ENCODE measurements at places on chromosomes 5 and 9.
A peak's percentile ranks its signal among the peaks of the same experiment; 100 is the strongest.

GRCh38 chr5:65481635-65482295 is at the start of gene ADAMTS6:
TSS of gene ADAMTS6 (minus strand) at chr5:65481920. CDS start at chr5:65473673, 8,247 bp downstream.
- DNase-seq, result peak; percentile 85

- no peak for DNase-seq
Measured at GRCh38 chr9:71692337-71692736, 76.0 kb downstream of the CEMIP2 start.

DNA sequence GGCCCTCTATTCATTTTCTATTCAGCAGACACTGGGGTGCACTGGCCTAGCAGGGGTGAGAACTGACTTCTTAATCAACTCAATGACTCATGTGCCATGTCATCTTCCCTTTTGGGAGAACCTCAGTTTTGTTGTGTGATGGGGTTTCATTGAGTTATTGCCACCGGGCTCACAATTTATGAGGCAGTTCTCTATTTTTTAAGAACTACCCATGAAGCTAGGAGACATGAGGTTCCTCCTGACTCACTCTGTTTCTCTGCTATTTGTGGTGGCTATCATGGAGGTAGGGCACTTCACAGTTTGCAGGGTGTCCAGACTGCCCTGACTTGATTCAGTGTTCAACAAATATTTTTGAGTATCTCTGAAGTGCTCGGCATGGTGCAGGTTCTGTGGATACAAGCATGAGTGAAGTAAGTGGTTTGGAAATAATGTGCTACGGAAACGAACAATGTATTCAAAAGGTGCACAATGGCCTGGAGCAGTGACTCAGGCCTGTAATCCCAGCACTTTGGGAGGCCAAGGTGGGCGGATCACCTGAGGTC is 39.3 kb downstream of the SPARC start:
- DNase-seq, result peak; percentile 18

DNA sequence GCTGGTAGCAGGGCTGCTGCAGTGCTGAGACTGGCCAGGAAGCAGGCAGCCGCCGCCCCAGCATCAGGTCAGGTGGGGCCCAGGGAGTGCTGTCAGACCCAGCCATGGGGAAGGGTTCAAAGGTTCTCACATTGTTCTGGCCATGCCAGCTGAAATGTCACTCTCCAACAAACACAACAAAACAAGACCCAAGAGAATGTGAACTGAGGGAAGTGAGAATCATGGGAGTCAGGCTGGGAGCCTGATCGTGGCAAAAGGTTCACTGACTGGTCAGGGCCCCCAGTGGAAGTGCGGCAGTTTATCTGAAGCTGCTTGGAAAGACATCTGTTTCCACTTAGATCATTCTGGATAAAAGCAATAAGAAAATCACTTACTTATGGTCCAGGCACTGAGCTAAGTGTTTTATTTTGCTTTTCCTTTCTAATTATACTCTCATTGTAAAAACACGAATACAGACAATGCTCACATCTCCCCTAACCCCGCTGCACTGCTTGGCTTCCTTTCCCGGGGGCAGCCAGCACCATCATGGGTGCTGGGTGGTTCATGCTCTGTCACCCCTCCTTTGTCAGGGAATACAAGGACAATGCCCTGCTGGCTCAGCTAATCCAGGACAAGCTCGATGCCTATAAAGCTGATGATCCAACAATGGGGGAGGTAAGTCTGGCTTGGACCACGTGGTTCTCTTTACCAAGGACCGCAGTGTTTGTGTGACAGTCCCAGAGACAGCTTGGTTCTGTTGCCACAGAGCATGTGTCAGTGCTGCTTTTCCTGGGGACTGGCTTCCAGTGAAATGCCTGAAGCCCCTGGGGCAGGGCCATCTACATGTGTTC is 41.9 kb upstream of the CFAP157 start:
- no peak for DNase-seq

DNA sequence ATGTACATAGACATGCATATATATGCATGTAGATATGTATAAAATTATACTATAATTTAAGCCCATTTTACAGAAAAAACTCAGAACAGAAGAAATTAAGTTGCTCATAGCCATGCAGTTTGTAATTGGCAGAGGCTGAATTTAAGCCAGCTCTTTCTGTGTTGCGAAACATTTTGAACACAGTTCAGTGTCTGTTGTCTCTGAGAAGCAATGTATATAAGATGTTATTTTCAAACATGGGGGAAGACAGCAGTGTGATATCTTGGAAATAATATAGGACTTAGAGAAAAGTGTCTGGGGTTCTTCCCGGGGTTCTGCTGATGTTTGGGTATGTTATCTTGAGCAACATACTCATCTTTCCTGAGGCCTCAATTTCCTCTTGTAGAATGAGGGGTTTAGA is 37.6 kb downstream of the SVEP1 start:
- no peak for DNase-seq

DNA sequence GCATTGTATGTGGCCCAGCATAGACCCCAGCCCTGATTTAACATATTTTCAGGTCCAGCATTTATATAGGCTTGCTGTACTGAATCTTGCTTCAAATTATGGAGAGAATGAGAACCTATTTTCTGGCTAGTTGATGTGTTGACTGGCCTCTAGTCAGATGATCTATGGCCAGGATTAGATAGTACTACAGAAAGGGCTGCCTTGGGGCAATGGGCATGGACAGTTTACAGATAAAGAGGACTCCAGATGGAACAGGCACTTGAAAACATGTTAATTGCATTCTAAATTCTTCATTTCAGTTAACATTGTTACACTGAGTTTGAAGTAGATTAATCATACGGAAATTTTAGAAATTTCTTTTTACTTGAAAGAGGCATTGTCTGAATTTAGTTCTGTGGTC is 61.5 kb downstream of the RAB14 start:
- DNase-seq, result no peak

DNA sequence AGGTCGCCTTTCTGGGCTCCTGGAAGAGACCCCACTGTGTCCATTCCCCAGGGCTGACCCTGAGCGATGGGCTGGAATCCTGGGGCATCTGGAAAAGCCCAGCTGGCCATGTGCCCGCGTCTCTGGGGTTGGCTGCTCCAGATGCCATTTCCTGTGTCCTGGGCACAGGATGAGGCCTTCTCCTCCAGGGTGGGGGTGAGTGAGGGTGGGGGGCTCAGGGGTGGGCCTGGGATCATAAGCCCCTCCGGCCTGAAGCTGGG is 30.7 kb downstream of the PAEP start:
- DNase-seq, result no peak

DNA sequence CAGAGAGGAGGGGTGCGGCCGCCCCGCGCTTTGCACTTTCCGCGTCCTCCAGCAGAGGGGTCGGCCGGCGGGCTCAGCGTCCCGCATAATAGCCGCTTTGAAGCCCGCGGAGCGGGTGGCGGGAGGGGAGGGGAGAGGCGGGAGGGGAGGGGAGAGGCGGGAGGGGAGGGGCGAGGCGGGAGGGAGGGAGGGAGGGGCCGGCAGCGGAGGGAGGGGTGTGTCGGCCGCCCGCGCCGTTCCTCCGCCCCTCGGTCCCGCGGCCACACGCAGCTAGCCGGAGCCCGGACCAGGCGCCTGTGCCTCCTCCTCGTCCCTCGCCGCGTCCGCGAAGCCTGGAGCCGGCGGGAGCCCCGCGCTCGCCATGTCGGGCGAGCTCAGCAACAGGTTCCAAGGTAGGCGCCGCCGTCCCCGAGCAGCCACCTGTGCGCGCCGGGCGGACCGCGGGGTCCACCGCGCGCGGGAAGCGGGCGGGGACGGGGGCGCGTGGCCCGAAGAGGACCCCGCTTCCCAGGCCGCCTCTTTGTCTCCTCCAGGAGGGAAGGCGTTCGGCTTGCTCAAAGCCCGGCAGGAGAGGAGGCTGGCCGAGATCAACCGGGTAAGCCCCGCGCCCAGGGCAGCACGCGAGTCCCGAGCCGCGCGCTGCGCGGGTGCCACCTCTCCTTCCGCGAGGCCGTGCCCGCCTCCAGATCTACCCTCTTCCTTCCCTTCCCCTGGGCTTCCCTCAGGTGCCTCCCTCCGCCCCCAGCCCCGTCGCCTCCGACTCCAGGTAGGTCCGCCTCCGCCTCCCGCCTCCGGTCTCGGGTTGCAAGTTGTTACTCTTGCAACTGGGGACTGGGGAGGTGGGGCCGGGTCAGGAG is at the start of gene AIF1L:
Gene AIF1L, plus strand, starts transcription at position 263 of the 857 bp plus-strand sequence. Its CDS starts 99 bp downstream, at position 362.
- peak; percentile 19 for DNase-seq

DNA sequence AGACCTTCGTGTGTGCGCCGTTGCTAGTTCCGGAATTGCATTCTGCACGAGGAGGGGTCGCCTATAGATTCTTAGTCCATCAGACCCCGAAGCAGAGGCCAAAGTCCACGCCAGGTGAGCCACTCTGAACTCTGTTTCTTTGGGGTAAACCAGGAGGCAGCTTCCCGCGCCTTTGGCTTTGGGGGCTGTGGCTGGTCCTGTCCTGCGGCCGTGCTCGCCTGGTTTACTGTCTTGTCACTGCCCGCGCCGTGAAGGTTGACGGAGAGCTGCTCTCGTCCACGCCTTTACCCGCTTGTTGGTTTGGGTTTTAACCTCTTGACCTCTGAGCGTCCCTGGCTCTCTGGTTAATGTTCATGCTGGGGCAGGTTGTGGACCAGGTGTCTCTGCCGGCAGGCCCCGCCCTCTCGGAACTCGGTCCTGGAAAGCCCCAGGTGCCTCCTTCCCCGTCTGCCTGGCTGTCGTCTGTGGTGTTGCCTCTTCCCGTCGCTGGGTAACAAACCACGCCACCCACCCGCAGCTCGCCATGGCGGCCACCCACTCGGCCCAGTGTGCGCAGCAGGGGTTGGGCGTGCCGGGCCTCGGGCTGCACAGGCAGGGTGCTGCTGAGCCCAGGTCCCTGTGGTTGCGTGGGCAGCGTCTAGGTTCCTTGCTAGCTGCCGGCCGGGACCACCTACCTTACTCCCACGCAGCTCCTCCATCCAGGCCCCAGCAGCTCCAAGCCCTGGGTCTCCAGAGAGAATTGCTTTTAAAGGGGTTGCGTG is 44.6 kb upstream of the CACNA1B start:
- DNase-seq, result no peak

DNA sequence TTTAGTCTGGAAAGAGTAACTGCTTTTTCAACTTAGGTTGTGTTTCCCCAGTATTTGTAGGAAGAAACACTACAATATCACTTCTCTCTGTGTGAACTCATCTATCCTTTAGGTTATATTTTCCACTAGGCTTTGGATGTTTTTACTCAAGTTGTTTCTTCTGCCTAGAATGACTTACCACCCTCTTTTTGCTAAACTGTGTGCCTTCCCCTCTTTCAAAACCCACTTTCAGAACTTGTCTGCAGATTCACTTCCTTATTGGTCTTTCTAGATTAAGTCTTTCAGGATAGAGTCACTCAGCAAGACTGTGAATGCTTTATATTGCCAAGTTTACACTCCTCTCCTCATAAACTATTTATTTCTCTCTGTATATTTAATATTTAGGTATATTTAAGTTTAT is 14.2 kb upstream of the CAST start:
- DNase-seq, result no peak

- no peak for DNase-seq
Measured at GRCh38 chr9:29659014-29659413, 2085.7 kb upstream of the C9orf72 start.

DNA sequence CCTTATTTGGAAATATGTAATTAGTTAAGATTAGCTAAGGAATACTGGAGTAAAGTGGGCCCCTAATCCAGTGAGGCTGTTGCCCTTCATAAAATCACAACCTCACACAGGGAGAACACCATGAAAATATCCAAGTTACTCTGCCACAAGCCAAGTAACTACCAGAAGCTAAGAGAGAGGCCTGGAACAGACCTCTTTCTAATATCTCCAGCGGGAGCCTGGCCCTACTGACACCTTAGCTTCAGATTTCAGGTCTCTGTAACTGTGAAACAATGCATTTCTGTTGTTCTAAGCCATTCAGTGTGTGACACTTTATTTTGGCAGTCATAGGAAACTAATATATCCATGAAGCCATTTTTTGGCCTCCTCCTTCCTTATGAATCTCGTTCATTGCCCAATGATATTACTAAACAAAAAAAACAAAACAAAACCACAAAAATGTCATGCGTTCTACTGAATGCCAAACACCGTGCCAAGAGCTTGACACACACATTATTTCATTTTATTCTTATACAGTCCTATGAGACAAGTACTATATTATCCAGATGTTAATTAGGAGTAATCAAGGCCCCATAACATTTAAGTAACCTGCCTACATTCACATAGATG is 699.0 kb downstream of the MAT2B start:
- no peak for DNase-seq

- DNase-seq, result peak; percentile 60
Measured at GRCh38 chr9:4939118-4939561, 45.9 kb upstream of the JAK2 start.

DNA sequence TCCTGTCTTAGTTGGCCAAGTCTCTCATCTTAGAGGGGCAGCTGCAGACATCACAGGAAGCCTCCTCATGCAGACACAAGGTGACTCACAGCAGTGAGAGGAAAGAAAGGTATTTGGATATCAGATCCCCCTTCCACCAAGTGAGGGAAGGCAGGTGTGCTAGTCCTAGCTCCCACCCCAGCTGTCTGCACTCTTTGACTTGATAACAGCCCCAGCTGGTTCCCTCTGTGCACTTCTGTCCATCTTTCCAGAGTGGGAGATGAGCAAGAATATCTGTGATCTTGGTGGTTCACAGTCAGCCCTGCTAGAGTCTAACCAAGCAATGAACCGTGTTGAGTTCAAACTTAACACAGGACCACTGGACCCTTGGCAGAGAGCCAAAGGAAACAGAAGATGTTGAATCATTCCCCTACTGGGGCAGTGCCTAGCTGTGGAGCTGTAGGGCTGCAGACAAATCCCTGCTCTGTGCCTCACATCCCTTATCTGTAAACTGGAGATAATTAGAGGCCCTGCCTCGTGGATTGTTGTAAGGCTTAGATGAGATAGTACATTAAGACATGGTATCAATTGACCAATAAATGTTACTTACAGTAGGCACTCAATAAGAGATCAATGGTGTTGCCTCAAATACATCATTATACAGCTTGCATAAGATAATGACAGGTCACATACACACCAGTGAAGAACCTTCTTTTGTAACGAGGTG is 39.1 kb downstream of the SH3RF2 start:
- DNase-seq, result peak; percentile 12

- no peak for DNase-seq
Measured at GRCh38 chr9:99445371-99445891, 223.3 kb downstream of the SEC61B start.

DNA sequence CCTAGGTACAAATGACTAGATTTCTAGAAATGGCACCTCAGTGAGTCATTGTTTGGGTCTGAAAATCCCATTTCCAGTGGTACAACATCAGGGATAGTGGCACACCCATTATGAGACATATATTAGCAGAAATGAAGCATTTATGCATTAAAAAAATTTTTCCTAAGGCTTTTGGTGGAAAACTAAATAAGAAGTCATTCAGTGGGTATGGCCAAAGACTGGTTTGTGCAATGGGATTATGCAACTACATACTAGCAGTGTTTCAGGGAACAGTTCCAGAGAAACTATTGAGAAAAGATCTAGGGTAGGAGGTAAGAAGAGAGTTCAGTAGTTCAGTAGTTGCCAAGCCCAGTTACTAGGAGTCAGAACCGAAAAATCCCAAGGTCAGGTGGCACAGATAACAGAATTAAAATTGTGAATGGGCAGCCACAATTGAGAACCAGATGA is 106.5 kb upstream of the HAPLN1 start:
- DNase-seq, result no peak

Measured in activated CD4-positive, alpha-beta T cell treated with anti-CD3 and anti-CD28 coated beads, Interleukin-2, amount 50 U/mL, for 16 hours (primary cell).